MV-4-11 (cell line): ENCODE measurements at places on chromosomes 12 and 14.

- no peak for DNase-seq
Observed at GRCh38 chr14:64625386-64626232, 75.8 kb downstream of the PPP1R36 start.

DNA sequence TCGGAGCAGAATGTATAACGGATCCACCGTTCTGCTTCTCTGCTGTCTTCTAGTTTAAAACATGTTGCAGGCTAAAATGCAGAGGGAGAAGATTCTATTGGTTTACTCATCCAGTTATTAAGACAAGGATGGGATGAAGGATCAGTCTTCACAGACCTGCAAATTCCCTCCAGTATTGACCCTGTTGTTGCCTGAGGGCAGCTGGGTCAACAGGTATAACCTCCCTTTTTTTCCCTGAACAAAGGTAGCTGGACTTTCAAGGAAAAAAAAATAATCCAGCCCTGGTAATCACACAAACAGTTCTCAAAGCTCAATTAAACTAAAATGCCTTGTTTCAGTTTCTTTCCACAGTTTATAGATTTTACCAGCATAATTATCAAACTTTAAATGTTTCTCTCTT is 480.6 kb downstream of the ZFP36L1 start:
- DNase-seq = no peak

GRCh38 chr14:103382376-103382775 is 2.8 kb upstream of the MARK3 start:
- DNase-seq = peak; percentile 62

DNA sequence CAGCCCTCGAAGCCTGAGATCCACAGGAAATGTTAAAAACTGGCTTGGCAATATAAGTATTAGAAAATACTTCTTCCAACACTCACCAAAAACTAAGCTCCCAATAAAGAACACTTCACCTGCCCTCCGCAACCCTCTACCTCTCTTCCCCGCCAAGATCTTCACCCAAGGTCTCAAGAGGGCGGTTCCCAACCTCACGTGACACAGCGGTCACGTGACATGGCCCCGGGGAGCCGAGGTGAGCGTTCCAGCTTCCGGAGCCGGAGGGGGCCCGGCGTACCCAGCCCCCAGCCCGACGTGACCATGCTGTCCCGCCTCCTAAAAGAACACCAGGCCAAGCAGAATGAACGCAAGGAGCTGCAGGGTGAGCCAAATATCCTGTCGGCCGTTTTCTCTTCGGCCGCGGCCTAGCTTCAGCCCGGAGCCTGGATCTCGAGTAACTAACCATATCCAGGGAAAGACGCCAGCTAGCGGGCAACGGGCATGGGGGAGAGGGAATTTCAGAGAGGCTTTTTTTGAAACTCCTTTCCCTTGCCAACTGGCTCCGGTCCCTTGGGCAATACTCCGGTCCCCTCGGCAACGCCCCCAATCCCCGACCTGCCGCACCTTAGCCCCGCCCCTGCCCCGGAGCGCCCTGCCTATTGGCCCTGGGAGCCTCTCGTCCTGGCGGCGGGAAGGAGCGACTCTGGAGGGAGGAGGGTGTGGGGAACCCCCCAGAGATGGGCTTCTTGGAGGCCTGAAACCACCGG is at the start of gene BLOC1S1:
Gene BLOC1S1 (plus strand): TSS at position 214 of the 749 bp plus-strand sequence. CDS start 6 bp downstream, at position 220.
- peak; percentile 87 for DNase-seq

DNA sequence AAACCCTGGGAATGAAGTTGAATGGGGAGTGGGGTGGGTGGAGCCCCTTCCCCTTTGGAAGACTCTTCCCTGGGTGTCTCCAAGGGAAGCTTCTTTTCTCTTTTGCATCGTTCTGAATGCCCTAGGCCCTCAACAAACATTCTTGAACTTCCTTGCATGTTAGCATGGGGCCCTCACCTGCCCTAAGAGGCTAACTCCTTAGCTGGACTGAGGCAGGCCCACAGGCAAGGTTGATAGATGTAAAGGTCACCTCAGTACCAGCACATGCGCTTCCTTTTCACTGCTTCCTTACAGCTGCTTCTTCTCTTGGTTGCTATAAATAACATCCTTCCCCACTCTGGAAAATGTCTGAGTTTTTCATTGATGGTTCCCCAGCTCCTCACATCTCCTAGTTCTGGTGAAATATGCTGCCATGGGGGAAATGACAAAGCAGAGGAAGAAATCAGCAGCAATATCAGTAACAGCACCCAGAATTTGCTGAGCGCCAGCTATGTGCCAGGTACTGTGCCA is 160.6 kb upstream of the FRMD6 start:
- no peak for DNase-seq

DNA sequence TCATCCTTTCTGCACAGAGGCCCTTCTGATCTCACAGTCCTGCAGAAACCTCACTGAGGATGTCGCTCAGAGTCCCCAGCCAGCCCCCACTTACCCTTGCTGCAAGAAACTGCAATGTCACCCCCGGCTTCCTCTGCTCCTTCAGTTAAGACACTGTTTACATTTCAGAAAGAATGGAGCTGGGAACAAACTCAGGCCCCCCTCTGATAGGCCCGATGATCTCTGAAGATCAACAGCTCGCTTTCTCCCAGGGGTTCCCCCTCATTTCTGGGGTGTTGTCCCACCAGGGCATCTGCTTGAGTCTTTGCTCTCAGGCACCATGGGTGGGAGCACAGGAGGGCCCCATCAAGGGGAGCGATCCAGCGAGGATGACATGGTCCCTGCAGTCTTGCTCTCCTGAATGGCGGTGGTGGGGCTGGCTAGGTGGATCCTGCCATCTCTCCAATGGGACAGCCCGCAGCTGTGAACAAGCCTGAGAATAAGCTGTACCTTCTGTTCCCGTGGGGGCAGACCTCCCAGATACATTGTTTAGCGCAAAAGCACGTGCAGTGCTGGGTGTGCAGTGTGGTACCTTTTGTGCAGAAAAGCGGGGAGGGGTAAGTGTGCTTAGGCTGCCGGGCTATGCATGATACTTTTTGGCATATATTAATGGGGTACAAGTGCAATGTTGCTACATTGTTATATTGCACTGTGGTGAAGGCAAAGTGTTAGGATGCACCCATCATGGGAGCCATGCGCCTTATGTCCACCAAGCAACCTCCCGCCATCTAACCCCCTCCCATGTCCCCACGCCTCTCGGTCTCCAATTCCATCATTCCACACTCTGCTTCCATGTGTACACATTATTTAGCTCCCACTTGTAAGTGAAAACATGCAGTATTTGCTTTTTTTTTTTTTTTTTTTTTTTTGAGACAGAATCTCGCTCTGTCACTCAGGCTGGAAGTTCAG is 6.7 kb upstream of the NCOR2 start:
- DNase-seq = no peak

DNA sequence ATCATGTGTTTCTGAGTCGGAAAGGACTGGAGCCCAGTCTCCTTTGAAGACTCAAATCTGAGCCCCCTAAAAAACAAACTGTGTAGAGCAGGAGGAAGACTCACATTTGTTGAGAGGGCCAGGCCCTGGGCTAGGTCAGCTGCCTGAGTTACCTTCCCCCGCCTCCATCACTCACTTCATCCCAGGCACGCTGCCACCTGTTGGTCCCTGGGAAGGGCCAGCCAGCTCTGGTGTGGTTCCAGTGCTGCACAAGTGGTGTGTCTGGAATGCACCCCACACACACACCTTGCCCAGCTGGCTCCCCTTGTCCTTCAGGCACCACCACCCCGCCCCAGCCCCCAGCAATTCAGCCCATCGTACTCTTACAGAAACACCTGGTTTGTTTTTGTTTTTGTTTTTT is 9.0 kb downstream of the MVK start:
- no peak for DNase-seq

DNA sequence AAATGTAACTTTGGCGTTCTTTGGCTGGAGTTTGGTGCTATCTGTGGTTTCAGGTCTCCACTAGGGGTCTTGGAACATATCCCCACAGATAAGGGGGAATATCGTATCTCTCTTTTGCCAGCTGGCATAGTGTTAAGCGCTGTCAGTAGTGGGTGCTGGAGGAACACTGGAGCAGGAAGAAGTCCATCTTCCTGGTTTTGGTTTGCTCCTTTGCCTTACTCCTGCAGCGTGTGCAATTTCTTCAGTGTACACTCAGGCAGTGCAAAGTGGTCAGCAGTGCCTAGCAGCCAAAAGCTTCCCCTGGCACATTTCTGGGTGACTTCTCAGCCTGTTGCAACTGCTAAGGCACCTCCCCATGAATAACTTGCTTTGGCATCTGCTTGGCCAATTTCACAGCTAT is 11.7 kb upstream of the RIPK3 start:
- DNase-seq = peak; percentile 37

DNA sequence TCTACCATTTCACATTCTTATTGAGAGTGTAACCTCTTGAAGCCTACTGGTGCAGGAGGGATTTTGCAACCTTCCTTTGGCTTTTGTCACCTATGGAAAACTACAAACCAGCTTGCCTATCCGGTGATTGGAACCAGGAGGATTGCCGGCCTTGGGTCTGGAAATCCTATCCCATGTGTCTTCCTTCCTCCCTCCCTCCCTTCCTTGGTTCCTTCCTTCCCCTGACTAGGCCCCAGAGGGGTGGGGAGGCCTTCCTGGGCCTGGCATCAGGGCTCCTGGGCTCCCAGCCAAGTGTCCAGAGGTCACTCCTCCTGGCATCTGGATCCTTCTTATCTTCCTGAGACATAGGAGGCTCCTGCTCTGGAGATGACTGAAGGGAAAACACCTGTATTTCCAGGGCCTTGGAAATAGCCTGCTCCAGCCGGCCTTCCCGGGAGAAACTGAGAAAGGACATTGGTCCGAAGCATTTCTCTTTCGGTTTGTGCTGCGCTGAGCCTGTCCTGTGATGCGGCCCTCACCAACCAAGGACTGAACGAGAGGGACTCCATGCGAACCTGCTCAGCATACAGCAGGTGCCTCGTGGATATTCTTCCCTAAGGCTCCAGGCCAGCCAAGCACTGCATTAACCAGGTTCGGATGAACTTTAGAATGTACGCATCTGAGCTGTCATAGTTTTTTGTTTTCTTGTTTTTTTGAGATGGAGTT is 43.4 kb downstream of the PSMA6 start:
- no peak for DNase-seq

DNA sequence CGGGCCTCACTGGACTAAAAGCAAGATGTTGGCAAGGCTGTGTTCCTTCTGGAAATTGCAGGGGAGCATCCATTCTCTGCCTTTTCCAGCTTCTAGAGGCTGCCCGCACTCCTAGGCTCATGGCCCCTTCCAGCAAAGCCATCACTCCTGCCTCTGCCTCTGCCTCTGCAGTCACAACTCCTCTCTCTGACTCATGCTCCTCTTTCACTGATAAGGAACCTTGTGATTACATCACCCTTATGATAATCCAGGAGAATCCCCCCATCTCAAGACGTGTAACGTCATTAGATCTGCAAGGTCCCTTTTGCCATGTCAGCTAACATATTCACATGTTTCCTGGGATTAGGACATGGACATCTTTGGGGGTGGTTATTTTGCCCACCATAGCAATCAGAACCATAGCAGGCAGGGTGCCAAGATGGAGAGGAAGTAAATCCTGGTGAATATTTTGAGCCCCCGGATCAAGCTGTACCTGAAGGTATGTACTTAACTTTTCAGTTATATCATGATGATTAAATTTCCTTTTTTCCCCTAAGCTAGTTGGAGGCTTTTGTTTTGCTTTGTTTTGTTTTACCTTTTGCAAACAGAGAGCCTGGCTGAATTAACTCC is 123.6 kb downstream of the SCARB1 start:
- DNase-seq = peak; percentile 58

GRCh38 chr12:64713376-64713775 is 45.8 kb downstream of the GNS start:
- DNase-seq = peak; percentile 59
